Activated CD8-positive, alpha-beta memory T cell treated with anti-CD3 and anti-CD28 coated beads for 48 hours (primary cell): ENCODE measurements at places on chromosomes 7 and 10.

DNA sequence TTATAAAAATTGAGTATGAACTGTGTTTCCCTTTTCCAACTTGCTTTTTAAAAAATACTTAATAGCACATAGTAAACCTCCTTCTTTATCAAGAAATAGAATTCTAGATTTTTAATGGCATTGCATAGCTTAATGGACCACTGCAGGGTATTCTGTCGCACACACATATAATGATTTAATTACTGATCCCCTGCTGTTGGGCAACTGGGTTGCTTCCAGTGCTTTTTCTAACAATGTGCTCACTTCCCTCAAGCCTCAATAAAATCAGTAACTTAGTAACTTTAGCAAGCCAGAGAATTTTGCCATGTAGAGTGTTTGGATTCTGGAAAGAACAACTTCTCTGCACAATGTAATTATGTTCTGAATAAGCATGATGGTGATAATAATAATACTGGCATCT is 49.1 kb upstream of the PDLIM1 start:
- DNase-seq: no peak

- no peak for DNase-seq
These were observed 46.2 kb downstream of the CHST3 start for GRCh38 chr10:72010234-72010973.

GRCh38 chr7:28432105-28432504 is 19.8 kb downstream of the CREB5 start:
- no peak for DNase-seq

- no peak for DNase-seq
These were observed 30.5 kb upstream of the ZRANB1 start for GRCh38 chr10:124911124-124912067.

DNA sequence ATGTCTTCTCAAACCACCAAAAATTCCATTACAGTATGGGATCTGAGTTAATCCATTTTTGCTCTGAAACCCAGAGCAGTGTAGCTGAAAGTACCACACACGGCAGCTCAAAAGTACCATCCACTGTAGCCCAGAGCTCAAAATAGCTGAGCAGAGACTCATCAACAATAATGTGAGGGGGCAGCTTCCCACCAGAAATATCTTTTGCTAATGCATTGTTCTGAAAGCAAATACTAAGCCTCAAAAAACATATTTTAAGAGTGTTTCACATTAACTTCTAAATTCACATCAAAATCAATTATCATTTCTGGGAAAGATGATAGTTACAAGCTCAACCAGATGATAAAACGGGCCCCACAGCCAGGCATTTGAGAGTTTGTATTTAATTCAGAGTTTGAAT is 73.7 kb downstream of the ABLIM1 start:
- DNase-seq: no peak

GRCh38 chr7:116028787-116029186 is 1.8 kb downstream of the TFEC start:
- no peak for DNase-seq

GRCh38 chr7:39758234-39758970 is 135.0 kb downstream of the RALA start:
- no peak for DNase-seq

- DNase-seq: peak; percentile 96
These were observed 6.9 kb upstream of the CYP2E1 start for GRCh38 chr10:133520193-133520738.

DNA sequence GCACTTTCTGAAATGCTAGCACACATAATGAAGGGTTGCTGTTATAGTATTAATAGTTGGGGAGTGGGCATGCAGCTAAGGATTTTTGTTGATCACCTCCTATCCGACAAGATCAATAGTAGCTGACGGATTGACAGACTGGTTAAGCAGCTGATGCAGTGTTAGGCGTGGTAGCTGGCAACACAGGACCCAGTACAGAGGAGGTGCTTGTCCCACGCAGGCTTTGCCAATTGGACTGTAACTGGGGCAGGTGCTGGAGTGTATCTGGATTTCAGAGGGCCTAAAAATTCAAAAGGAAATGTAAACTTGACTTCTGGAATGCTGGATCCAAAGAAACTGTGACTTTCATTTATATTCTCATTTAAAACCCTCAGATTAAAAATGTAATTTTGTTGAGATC is 340.9 kb downstream of the SORCS3 start:
- DNase-seq: no peak

DNA sequence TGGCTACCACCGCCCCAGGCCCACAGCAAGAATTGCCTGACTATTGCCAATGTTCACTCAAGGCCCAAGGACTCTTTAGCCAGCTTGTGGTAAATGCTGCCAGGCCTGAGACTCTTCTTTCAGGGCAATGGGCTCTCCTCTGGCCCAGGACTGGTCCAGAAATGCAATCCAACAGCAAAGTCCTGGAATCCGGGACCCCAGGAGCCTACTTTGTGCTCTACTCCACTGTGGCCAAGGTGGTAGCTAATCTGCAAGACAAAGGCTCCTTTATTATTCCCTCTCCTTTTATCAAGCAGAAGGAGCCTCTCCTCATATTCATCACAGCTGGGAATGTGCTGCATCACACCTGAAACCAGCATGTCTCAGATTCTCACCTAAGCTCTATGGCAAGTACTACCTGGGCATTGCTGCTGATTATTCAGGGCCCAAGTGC is 107.6 kb upstream of the PRSS58 start:
- DNase-seq: no peak

- DNase-seq: no peak
These were observed 19.4 kb upstream of the CSGALNACT2 start for GRCh38 chr10:43118631-43119415.

DNA sequence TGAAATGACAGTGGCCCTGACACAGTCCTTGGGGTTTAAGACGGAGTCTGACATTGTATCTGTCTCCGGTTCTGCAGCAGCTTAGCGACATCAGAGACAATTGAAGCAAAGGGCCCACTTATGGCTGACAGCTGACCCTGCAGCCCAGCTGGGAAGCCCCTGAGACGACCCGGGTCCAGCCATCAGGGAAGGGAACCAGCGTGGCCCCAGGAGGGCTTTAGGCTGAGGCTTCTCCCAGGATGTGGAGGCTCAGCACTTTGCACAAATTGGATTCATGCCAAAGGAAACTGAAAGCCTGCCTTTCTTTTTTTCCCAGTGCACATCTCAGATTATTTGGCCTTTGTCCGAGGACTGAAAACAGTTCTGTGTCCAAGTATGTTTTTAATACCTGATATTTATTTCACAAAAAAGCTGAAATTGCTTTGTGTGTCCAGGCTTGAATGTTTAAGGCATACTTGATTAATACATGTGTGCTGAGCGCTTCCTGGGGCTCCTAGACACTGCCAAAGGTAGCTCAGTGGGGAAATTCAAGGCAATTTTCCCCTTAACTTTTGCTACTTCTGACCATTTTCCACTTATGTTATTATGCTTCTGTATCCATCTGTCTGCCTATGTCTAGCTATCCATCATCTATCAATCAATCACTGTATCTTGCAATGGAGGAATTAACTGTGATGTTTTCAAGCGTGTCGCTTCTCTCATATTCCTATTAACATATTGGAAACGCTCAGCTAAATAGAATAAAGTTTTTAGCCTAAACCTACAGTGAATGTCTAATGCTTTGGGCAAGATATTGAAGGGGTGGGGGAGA is 34.8 kb downstream of the KLF6 start:
- DNase-seq: no peak

GRCh38 chr10:1643908-1644179 is 93.5 kb downstream of the ADARB2 start:
- DNase-seq: no peak

DNA sequence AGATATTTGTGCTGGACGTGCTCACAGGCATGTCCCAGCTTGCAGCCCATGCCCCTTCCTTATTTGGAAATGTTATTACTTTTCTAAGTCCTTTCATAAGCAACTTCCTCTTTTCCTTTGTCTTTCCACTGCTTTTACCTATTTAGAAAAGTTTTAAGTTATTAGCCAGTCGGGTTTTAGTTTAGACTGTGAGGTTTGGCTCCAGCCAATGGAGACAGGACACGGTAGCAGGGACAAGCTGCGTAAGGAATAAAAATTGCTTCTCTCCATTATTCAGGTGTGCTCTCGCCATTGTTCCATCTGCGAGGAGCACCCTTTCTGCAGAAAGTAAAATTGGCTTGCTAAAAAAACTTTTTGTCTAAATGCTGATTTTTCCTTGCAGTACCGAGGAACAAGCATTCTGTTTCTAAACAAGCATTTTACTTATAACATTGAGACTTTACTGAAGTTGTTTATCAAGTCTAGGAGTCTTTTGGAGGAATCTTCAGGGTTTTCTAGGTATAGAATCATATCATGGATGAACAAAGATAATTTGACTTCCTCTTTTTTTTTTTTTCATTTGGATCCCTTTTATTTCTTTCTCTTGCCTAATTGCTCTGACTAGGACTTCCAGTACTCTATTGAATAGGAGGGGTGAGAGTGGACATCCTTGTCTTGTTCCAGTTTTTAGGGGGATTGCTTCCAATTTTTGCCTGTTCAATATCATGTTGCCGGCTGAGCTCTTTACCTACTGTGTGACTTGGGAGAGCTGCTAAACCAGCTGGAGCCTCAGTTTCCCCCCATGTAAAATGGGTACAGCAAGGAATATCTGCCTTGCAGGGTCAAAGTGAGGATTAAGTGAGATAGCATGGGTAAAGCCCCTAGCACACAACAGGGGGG is 63.8 kb downstream of the ALOX5 start:
- no peak for DNase-seq

DNA sequence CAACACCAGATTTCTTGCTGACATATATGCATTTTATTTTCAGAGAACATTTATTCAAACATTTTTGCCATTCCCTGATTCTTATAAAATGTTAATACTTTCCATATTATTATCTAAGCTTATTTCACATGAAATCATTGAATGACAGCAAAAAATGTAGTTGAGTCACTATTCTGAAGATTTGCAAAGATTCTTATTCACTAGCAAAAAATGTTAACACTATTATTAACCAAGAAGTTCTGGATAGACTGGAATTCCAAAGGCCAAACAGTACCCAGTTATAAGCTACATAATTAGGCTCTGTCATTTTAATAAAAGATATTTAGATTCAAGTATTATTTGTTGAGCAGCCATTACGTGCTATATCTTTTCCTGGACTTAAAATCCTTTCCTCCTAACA is 4.3 kb downstream of the GSTO2 start:
- DNase-seq: no peak

- DNase-seq: no peak
These were observed 34.1 kb downstream of the KCNMA1 start for GRCh38 chr10:77603534-77603927.

- no peak for DNase-seq
These were observed 336.8 kb downstream of the WDR11 start for GRCh38 chr10:121188005-121188404.

DNA sequence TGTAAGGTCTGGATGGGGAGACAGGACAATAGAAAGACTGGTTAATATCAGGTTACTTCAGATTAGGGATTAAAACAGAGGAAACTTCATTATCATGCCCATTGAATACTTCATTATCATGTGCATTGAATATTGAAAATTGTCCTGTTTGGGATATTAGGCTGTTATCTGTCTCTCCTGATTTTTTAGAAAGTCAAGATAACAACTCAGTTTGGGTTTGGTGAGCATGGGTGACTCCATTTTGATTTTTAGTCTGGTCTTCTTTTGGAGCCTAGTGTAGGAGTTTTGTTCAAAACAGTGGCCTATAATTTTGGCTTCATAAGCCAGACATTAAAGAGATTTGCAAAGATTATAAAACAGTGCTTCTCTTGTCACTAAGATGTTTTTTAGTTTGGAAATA is 95.5 kb downstream of the ADK start:
- no peak for DNase-seq

GRCh38 chr10:97406064-97406463 is 4.9 kb upstream of the RRP12 start:
- DNase-seq: no peak

- DNase-seq: no peak
These were observed 27.3 kb upstream of the MACC1 start for GRCh38 chr7:20244334-20245120.

GRCh38 chr7:107312418-107312817 is 143.6 kb downstream of the HBP1 start:
- no peak for DNase-seq

DNA sequence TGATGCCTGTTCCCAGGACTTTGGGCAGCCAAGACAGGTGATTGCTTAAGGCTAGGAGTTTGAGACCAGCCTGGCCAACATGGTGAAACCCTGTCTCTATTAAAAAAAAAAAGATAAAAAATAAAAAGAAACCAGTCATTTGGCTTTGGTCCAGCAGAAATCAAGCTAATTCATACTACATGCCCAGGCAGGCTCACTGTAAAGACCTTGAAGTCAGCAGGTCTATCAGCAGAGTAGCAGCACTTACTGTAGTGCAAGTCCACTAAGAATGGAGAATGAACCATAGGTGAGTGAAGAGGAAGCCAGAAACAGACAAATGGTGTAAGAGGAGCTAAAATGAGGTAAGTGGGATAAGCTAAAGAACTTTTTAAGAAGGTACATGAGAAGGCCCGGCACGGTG is 24.7 kb downstream of the PSPH start:
- DNase-seq: no peak

DNA sequence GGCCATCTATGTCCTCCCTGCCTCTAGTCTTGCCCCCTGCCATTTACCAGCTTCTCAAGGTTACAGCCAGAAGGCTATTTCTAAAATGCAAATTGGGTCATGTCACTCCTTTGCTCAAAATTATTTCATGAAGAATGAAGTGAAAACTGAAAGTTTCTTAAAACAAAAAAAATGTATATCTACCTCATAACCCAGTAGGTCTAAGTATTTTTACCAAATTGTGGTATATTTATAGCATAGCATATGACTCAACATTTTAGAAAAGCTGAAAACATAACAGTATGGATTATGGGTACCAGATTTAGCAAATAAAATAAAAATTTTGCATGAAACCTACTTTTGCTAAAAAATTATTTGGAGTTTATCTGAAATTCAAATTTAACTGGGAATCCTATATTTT is 78.4 kb downstream of the SLC16A9 start:
- no peak for DNase-seq

DNA sequence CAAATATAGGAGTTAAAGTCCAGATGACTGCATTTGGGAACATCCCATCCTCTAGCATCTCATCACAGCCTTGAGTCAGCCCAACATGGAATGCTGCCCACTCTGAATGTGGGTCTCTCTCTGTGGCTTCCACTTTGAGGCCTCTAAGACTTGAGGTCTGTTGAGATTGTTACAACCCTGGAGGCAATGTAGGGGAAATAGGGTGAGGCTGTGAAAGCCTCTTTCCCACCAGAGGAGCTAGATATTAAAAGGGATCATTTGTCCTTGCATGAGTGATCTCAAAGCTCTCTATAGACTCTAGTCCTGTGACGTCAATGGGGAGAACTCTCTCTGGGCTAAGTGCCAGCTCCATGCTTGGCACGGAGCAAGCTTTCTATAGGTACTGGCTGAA is 6.4 kb upstream of the GOLGA7B start:
- DNase-seq: no peak

- no peak for DNase-seq
These were observed at the start of gene TMEM196 for GRCh38 chr7:19772841-19773760. TMEM196 (minus strand) TSS chr7:19773617; CDS start chr7:19772696, 921 bp downstream.

GRCh38 chr10:52631146-52631545 is 141.4 kb downstream of the MBL2 start:
- no peak for DNase-seq

GRCh38 chr10:14592566-14592965 is 182.1 kb downstream of the FAM107B start:
- DNase-seq: no peak

- DNase-seq: no peak
These were observed 469.9 kb downstream of the CCSER2 start for GRCh38 chr10:84798312-84798711.

GRCh38 chr7:125375942-125376341 is 446.3 kb upstream of the POT1 start:
- DNase-seq: no peak

- DNase-seq: no peak
These were observed 26.6 kb upstream of the LMTK2 start for GRCh38 chr7:98079891-98080648.
